ENCODE measurements at places on chromosomes 12 and 14. TPM values are rescaled to one million over a fixed set of nuclear protein-coding genes. Genes with fewer than 3 reads are reported as not detected.

Gene CRACR2A
- 33.2 TPM for total RNA-seq

Gene PMEL
- 0.50 TPM for total RNA-seq

Gene OR8S1
- total RNA-seq = not detected

Gene RAB2B
- 17.2 TPM for total RNA-seq

Gene KRT75
- total RNA-seq = not detected

Gene PTGER2
- total RNA-seq = 49.7 TPM

Gene RNASE1
- not detected for total RNA-seq

Gene TMBIM4
- 52.4 TPM for total RNA-seq

Gene TMEM132C
- not detected for total RNA-seq

Gene GLS2
- total RNA-seq = 2.5 TPM

Gene KLRD1
- total RNA-seq = 79.1 TPM

Gene GPR68
- total RNA-seq = 7.8 TPM

Gene RERG
- not detected for total RNA-seq

Gene KCNJ8
- total RNA-seq = not detected

Gene NACA
- total RNA-seq = 948 TPM

Gene TCL1B
- total RNA-seq = not detected

Gene GDF3
- not detected for total RNA-seq

Gene TRIM9
- 1.6 TPM for total RNA-seq

Gene PTPN6
- 441 TPM for total RNA-seq

Gene SYT1
- not detected for total RNA-seq

Gene AQP6
- total RNA-seq = not detected

All from activated CD8-positive, alpha-beta memory T cell treated with anti-CD3 and anti-CD28 coated beads for 36 hours (primary cell).